ENCODE measurements at places on chromosomes 3 and 15.

DNA sequence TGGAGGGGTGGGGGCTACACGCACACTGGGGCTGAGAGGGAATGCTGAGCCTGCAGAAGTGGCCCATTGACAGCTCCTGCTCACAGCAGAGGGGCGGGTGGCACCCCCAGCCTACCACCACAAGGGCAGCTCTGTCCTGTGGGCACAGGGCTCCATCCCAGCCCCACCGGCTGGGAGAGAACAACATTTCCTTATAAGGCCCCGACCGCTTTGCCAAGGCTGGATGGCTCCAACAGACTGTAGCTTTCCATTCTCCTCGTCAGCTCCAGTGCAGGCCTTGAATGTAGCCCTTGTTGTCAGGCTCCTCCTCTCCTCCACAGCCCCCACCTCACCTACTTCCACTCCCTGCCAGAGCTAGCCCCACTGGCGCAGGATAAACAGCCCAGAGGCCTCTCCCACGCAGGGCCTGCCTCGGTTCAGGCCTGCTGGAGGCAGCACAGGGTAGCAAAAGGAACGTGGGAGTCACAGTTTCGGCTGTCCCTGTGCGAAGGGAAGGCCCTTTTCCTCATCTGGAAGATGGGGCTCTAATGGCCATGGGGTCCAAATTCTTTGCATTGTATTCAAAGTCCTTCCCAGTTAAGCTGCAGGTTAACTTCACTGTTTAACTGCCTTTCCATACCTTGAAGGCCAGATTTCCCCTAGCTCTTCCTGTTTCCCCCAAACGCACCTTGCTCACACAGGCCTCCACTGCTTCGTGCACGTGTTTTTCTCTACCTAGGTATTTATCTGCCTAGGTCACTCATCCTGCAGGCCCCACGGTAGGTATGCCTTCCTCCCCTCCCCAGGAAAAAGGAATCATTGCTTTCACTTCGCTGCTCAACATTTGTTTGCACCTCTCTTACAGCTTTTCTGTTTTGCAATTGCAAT, 101.6 kb upstream of the LPP start:
- no peak for DNase-seq

- no peak for DNase-seq
Measured at GRCh38 chr15:99992611-99993231, 259.5 kb upstream of the LYSMD4 start.

DNA sequence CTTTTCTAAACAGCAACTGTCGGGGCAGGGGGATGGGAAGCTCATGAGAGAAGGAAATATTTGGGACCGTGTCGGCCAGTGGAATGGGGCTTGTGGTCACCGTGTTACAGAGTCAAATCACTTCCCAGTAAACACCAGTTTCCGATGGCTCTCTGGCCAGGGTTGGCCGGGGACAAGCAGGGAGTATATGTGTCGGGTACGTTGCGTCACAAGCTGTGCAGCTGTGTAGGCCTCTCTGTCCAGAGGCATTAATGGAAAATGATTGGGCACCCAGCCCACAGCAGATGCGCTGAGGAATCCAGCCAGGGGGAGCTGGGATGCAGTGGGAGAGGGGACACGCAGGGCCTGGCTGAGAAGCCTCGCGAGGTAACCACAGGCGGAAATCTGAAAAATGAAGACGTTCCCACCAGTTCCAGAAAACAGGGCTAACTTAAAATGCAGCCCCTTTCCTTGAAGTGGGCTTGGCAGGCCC, 15.8 kb upstream of the ALDH1A3 start:
- no peak for DNase-seq

DNA sequence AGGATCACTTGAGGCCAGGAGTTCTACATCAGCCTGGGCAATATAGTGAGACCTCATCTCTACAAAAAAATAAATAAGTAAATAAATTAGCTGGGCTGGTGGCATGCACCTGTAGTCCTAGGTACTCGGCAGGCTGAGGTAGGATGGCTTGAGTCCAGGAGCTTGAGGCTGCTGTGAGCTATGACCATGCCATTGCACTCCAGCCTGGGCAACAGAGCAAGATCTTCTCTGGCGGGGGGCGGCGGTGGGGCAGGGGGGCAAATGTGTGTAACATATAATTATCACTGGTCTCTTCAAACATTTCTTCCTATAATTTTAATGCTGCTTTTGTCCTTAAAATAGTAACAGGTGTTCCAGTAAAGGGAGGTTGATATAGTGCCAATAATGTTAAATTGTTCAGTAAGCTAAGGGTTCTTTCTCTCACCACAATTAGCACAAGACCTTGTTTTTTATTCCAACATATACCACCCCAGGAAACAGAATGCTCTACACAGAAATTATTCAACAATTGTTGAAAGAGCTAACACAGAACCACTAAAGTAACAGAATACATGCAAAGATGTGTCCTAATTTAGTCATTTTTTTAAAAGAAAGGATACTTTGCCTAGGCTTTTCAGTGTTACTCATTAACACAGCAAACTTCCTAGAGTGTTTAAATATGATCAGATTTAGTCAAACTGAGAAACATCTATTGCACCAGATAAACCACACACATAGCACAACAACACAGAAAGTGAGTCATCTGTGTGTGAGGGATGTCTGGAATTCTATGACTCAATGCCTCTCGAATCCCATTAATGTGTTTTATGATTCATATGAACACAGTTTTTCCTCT, 29.1 kb downstream of the ANKRD28 start:
- DNase-seq: no peak

- no peak for DNase-seq
Measured at GRCh38 chr3:29140666-29141065, 140.2 kb upstream of the RBMS3 start.

GRCh38 chr15:73527598-73527997, 84.6 kb downstream of the REC114 start:
- no peak for DNase-seq

DNA sequence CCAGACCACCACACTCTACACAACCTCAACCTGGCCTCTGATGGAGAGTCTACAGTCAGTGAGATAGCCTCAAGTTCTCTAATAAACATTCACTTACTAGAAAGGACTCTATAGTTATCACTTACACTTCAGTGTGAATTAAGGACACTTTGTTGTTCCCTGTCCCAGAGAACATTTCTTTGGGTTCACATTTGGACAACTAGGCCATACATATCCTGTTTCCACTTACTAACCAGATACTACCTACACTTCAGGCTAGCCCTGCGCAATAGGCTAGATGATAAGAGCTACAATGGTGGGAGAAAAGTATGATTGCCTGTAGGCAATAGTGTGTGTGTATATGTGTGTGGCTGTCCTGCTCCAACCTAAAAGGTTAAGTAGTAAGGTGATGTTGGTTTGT, 72.7 kb downstream of the TP63 start:
- no peak for DNase-seq

DNA sequence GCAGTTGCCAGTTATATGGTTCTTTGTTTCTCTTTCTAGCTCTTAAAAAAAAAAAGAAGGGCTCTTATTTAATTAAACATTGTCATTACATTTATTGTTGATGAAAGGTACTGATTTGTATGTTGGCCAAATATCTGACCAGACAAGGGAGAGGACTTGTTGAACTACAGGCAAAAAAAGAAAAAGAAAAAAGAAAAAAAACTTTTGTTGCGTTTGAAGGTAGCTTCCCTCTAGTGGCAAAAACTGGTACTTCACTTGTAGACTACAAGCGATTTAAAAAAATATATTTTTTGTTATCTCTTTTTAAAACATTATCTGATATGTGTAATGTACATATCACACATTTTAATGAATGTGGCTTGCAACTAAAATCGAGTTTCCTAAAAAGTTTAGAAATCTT, 280.6 kb downstream of the ROBO2 start:
- no peak for DNase-seq

GRCh38 chr3:64039332-64039731, 16.0 kb upstream of the PSMD6 start:
- DNase-seq: no peak

DNA sequence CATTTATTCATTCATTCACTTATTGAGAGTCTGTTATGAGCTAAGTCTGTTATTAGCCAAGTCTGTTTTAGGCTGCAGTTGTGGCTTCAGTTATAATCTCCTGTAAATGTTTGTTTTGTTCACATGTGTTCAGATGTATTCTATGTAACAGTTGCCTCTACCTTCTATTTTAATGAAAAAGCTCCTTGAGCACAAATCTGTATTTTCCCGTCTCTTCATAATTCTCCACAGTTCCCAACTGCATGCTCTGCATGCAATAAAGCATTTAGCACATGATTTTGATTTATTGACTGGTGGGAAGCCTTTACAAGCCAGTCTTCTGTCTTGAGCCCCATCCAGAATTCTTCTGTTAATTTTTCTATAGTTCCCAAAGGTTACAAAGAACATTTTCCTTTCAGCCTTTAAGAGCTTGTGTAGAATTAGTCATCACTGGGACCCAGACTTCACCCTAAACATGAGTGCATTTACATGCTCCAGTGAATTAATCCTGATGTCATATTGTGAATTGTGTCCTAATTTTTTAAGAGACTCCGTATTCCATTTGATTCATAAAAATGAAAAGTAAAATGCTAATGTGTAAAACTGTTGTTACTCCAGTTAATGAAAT, 122.3 kb upstream of the NR2E3 start:
- no peak for DNase-seq

DNA sequence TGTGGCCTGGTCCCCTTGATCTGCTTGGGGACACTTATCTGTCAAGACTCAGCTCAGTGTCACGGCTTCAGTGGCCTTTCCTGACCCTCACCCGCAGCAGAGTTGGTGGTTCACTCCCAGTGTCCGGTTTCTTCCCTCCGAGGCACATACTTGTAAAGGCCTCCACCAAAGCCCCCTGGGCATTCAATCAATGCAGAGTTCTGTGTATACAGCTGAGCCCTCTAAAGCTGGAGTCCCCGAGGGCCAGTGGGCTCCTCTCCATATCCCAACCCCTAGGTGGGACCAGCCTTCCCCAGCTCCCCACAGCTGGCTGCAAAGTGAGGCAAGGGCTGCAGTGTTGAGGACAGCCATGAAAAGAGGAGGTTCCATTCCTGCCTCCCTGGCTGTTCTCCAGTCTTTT, 70.9 kb upstream of the RGMA start:
- DNase-seq: no peak

DNA sequence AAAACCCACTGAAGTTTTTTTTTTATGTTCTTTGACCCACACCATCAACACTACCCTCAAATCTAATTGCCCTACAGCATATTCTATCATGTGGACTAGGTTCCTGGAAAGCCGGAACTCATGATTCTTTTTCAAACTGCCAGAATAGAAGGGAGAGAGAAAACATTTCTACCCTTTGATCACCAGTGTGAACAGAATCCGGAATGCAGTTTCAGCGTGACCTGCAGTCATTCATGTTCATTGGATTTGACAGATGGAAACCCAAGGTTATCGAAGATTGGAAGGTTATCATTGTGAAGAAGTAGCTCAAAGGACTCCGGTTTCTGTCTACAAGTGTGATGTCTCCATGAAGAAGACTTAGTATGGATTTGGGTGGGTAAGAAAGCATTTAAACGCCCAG, 39.4 kb upstream of the RASA2 start:
- DNase-seq: no peak

GRCh38 chr15:65832549-65833364, 36.5 kb upstream of the RAB11A start:
- DNase-seq: peak; percentile 7

DNA sequence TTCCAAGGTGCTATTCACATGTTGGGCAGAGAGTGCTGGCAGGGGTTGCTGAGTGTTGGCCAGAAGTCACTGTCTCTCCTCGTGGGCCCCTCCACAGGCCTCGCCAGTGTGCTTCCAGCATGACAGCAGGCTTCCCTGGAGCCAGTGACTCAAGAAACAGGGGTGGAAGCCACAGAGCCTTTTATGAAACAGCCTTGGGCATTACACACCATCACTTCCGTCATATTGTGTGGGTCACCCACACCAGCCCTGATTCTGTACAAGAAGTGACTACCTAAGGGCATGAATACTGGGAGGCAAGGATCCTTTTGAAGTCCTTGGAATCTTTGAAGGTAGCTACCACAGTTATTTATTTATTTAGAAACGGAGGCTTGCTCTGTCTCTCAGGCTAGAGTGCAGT, 177.6 kb upstream of the UBE3A start:
- no peak for DNase-seq

- DNase-seq: no peak
Measured at GRCh38 chr3:128573707-128574162, 76.9 kb downstream of the RPN1 start.

GRCh38 chr3:105827959-105828358, 40.9 kb downstream of the CBLB start:
- DNase-seq: no peak

Measured in stimulated activated CD4-positive, alpha-beta T cell treated with anti-CD3 and anti-CD28 coated beads, Interleukin-15, amount 100 ng/mL, for 1 hour (primary cell).